ENCODE measurements at places on chromosomes 1 and 21. TPM values are rescaled to one million over a fixed set of nuclear protein-coding genes. Genes with fewer than 3 reads are reported as not detected.

Gene KCNJ15
- 2.4 TPM for total RNA-seq

Gene PLPP3
- total RNA-seq, result 49.2 TPM

Gene DDAH1
- total RNA-seq, result 56.8 TPM

Gene RBP7
- total RNA-seq, result not detected

Gene KRTAP7-1
- not detected for total RNA-seq

Gene NPHS2
- total RNA-seq, result not detected

Gene FAM78B
- total RNA-seq, result 0.36 TPM

Gene ATP5PF
- total RNA-seq, result 37.1 TPM

Gene CD101
- 0.59 TPM for total RNA-seq

Gene RYR2
- not detected for total RNA-seq

Gene LCE3D
- not detected for total RNA-seq

Gene CHRM3
- total RNA-seq, result 0.03 TPM
